ENCODE measurements at places on chromosomes 3 and 15.

DNA sequence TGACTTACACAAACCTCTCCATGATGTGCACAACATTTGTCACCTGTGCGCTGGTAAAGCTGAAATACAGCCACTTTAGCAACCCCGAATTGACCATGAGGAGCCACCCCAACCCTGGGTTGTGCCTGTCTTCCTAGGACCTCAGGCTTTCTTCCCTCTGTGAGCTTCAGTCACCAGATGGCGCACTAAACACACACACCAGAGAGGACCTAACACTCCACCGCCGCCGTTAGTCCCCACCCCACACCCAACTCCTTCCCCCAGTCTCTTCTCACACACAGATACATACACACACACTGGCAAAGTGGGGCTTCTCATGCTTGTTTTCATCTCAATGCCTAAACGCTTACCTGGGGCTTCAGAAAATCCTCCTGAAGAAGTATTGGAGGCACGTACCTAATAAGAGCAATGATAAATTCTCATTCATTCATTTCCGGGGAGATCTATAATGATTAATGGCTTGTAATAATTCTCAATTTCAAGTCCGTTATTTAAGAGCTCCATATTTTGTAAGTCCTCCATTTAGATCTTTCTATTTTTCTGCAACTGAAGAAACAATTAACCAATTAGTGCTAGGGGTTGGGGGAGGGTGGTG, 2.1 kb upstream of the CCDC80 start:
- peak; percentile 72 for DNase-seq

- no peak for DNase-seq
Observed at GRCh38 chr15:66919421-66919820, 146.0 kb upstream of the SMAD3 start.

GRCh38 chr15:51484781-51485180, 137.8 kb downstream of the DMXL2 start:
- DNase-seq: no peak

- no peak for DNase-seq
Observed at GRCh38 chr3:127959873-127960272, 44.8 kb downstream of the KBTBD12 start.

- no peak for DNase-seq
Observed at GRCh38 chr3:155243512-155243921, 50.0 kb downstream of the STRIT1 start.

DNA sequence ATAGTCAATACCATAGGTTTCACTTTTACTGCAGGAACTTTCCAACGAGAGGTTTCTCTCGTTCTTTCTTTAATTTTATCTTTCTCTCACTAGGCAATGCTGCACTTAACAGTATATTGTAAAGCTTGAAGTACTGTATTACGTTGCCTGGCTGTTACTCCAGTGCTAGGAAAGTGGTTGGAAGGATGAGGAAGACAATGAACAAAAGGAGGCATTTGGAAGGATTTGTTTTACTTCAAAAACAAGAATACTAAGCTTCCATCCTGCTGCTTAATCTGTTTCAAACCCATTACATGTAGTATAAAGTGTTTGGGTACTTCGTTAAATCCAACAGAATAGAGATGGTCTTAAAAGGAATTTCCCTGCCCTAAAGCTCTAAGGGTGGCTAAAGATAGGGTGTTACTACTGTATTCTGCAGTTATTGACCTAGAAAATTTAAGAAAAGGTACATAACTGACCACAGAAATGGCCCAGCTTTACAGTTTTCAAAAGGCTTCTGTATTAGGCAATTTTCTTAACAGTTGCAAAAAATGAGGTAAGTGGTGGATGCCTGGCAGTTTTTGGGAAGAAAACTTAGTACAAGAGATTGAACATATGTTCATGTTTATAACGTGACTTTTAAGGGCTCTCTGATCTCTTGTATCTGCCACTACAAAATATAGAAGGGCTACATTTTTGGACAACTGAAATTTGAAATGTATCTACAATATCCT, 785 bp upstream of the IFT57 start:
- no peak for DNase-seq

DNA sequence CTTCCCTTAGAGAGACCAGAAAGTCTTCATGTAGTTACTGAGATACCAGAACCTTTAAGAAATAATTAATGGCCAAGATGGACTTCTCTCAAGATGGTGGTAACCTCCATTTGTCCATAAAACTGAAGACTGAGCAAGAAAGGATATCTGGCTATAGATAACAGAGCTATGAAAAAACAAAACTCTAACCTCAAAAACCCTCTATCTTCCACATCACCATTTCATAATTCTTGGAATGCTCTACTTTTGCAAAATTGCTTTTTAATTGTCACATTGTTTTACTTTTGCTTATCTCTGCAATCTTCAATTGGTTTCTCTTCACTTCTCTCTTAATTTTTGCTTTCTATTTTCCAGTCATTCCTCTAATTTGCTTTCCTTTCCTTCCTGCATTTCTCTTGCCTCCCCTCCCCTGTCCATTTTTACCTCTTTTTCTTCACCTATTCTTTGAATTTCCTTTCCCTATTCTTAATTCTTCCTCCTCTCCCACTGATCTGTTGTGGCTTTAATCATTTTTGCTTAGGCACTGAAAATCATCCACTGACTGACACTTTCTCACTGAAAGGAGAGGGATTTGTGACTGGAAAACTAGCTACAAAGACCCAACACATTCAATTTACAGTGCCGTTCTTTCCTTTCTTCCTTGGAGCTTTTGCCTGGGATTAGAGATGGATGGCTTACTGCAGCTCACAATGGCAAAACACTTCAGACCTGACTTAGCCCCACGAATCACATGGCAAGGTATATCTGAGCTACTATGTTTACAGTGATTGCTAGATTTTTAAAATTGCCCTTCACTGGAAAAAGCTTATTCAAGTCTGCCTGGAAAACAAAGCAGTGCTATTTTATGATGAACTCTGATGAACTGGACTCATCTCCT, 242.8 kb downstream of the CHST2 start:
- no peak for DNase-seq
